ENCODE measurements at places on chromosomes 7 and 10.

DNA sequence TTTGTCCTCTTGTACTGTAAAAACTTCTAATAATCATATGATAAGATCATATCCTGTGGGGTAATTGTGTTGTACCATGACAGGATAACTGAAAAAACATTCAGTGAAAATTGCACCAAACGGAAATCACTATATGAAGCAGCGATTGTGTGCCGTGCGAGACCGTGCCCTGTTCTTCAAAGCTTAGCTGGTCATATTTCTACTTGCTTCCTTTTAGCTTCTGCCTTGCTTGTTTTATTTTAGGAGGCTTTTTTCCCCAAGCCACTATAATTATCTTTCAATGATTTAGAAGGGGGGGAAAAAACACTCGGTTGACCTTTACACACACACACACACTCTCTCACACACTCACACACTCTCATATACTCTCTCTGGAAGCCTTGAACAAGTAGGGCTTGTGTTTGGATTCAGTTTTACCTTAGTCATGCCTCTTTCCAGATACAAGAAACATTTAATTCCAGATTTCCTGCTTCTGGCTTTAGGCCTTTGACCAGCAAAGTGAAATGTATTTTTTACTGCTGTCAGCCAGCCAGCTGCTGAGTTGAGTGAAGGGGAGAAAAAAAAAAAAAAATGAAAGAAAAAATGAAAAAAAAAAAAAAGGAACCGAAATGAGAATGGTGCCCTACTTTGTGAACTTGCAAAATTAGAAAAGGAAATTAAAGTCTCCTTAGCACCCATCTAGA, 181.4 kb downstream of the ARID5B start:
- DNase-seq: peak; percentile 39

DNA sequence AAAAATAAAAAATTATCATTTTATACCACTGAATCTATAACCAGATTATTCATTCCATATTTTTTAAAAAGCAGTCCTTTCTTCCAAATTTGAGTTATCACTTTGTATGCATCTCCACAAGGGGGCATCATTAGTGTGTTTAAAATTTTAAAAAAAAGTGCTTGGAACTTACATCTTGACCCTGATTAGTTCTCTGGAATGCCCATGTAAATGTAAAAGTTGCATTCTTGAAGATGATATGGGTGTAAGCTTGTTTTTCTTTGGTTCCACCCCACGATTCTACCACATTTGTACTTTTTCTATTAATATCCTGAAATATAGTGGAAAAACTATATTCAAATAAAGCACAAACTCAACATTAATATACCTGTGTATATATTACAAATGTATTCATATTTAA, 144.9 kb downstream of the ELAPOR2 start:
- peak; percentile 18 for DNase-seq

GRCh38 chr10:45000752-45001380, at the start of gene ZNF22:
Gene ZNF22, plus strand, starts transcription at chr10:45000923. Its CDS starts 2,446 bp downstream, at chr10:45003369.
- DNase-seq: peak; percentile 69

DNA sequence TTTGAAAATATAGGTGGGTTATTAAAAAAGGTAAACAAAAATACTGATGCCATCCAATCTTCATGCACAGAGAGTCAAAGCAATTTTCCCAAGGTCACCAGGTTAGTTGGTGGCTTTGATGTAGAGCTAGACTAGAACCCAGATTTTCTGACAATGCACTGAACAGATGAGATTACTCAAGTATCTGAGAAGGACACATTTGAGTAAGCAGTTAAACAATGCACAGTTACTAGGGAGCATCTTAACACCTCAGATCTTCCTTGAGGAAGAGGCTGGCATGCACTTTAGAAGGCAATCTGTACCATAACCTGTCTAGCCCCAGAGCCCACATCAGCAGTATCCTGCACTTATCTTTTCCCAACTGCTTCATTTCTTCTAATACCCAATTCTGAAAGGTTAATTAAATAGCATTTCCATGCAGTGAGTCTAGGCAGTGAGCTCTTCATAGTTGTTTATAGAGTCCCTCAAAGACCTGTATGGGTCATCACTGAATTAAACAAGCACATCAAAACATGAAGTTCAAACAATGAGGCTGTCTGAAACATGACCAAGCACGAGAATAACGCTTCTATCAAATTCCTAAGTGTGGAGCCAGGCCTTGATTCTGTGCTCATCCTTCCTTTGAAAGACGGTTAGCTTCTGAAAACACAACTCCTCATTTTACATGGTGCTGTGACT, 38.2 kb upstream of the ANK3 start:
- DNase-seq: no peak

DNA sequence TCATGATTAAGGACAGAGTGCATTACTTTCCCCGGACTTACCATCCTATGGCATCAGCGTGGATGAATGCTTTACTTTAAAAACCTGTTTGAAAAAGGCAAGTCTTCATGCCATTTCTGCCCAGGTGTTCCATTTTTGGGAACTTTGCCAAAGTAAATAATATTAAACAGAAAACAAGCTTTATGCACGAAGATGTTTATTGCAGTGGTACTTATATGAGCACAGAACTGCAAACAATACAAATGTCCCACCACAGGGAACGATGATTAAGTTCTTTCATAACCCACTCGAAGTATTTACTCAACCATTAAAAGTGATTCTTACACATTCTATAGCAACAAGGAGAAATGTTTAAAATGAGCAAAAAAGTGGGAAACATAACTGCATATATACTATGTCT, 109.7 kb upstream of the GDF10 start:
- DNase-seq: no peak

- no peak for DNase-seq
Observed at GRCh38 chr10:98266647-98267046, 1.3 kb downstream of the LOXL4 start.

- no peak for DNase-seq
Observed at GRCh38 chr10:109957092-109957797, 33.9 kb upstream of the XPNPEP1 start.

GRCh38 chr7:50555594-50556140, 9.5 kb downstream of the DDC start:
- no peak for DNase-seq

- no peak for DNase-seq
Observed at GRCh38 chr7:132526111-132526740, 50.0 kb downstream of the PLXNA4 start.

DNA sequence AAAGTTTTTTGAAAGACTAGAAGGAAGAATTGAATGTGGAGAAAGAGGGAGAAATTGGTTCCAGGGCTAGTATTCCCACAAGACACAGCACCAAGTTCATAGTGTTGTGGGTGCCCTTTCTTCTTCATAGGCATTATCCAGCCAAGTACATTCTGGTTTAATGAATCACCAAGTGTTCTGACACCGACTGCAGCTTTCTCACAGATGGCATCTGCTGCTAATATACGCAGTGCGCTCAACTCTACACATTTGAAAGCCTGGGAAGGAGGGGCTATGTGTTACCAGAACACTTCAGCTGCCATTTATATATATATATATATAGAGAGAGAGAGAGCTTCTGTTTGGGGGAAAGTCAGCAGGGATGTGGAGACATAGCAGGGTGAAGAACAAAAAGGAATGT, 1168.4 kb downstream of the GATA3 start:
- DNase-seq: no peak

DNA sequence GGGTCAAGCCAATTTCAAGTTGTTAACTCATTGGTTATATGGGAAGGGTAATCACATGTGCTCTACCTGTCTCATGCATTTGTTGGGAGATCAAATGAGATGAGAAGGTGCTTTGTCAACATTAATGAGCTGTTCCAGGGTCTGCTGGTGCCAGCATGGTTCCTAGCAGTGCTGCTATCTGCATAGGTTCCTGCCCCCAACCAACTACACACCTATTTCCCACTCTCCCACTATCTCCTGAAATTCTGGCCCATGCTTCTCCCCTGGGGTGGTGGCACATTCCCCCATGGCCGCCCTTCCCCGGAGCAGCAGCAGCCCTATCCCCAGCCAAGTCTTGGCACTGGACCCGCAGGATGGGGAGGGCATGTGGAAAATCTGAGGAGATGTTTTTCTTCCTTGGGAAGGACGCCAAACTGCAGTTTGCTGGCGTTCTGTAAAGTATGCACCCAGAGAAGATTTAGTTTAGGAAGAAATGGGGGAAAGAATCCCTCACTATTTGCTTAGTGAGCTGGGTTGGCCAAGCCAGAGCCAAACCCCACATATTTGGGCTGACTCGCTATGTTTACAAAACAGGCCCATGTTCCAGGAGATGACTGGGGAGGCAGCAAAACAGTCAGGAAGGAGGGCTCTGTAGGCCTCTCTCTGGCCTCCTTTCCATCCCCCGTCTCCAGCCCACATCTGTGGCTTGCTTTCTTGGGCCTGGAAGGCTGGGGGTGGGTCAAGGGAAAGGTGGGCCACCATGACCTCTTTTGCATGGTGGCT, 42.5 kb downstream of the PPP1R3C start:
- DNase-seq: no peak

DNA sequence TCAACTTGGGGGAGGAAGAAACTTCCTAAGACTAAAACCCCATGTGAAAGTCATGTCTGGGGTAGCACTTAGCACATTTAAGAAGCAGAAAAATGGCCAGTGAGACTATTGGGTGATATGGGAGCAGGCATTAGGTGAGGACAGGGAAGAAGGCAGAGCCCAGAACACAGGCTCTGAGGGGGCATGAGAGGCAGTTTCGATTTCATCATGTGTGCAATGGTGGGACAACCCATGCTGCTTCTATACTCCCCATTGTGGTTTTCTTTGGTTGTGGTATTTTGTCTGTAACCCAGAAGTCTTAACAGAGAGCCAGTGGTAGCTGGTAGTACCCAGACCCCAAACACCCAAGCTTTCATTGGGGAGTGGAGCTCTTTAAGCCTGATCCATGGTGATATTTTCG, 752.0 kb downstream of the GRID1 start:
- DNase-seq: no peak

- no peak for DNase-seq
Observed at GRCh38 chr7:137611606-137612005, 235.2 kb downstream of the DGKI start.

Measured in globus pallidus (tissue), 1 donor.